Activated CD4-positive, CD25-positive, alpha-beta regulatory T cell treated with anti-CD3 and anti-CD28 coated beads, Interleukin-2, amount 50 U/mL, for 16 hours (primary cell): ENCODE measurements at places on chromosomes 2 and 18.

DNA sequence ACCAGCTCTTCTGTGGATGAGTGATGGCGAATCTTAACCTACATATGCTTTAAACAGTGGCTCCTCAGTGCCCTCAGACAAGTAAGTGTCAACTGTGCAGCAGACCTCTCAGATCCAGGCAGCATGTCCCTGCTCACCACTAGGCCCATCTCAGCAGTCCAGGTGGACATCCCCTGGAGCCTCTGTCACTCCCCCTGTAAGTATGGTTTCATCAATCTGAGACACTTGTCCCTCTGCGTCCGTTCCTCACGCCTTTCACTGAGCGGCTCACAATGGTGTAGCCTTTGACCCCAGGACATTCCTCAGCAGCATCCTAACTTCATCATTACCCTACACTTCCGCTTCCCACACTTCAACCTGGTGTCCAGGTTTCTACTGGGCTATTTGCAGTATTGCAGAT is 69.3 kb upstream of the RALBP1 start:
- no peak for DNase-seq

GRCh38 chr2:74104839-74105238 is 42.9 kb downstream of the BOLA3 start:
- DNase-seq = no peak

- no peak for DNase-seq
These were observed 270.8 kb downstream of the NYAP2 start for GRCh38 chr2:225670111-225670974.

DNA sequence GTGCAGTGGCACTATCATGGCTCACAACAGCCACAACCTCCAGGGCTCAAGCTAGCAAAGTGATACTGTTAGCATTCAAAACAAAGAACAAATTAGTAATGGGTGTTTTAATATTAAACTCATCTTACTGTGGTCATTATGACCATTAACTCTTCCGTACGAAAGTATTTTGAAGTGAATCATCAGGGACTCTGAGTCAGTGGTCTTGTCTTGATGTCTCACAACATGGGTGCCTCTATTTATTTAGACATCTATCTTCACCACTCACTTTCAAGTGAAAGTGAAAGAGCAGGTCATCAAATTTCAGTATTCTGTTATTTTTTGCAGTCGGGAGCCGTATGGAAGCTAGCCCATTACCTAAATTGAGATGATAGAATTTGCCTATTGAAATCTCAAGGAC is 1118.2 kb downstream of the DPP10 start:
- no peak for DNase-seq

DNA sequence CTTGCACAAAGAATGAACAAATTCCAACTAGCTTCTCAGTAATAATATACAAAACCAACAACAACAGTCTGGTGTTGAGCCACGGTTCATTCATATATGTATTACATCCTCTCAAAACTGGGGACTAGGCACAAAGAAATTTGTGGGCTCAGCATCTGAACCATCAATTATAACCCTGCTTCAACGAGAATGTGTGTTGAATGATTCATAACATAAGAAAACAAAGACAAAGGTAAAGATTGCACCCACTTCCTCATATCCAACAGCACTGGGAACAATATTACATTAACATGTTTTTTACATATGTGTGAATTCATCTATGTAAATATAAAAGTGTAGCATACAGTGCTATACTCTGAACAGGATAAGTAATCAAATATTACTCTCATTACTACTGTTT is 144.8 kb downstream of the CDH2 start:
- no peak for DNase-seq

GRCh38 chr18:5646739-5647138 is 102.9 kb upstream of the EPB41L3 start:
- no peak for DNase-seq

DNA sequence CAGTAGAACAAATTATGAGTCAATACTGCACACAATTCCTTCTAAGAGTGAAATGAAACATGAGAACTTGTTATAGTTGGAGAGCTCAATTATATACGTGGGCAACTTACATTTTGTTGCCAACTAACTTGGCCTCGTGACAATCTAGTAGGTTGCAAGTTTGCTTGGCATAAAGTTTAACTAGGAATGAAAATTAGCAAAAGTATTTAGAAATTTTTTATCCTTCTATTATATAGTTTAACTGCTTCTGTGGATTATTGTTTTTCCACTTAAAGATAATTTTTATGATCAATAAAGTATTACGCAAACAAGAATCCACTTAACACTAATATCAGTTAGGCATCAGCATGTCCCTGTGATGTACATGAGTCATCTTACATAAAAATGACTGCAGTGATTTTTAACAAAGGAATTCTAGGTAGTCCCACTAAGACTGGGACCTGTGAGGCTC is 41.1 kb downstream of the FAM124B start:
- DNase-seq = no peak

DNA sequence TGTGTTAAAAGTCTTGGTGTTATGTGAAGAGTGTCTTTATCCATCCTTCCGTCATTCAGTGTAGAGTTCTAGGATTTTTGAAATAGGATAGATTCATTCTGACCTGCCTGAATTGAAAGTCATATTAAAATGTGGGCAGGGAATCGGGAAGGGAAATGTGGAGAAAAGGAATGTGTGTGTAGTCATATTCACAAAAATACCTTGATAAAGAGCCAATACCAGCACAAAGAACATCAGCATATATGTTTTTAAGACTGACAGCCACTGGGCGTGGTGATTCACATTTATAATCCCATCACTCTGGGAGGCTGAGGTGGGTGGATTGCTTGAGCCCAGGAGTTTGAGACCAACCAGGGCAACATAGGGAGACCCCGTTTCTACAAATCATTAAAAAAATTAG is 188.1 kb downstream of the CAMKMT start:
- DNase-seq = no peak

- DNase-seq = no peak
These were observed 43.3 kb downstream of the FER1L5 start for GRCh38 chr2:96685577-96686459.

GRCh38 chr2:197300139-197300538 is 10.4 kb downstream of the ANKRD44 start:
- no peak for DNase-seq
